ENCODE measurements at places on chromosomes 12 and 14. TPM values are rescaled to one million over a fixed set of nuclear protein-coding genes. Genes with fewer than 3 reads are reported as not detected.

DNA sequence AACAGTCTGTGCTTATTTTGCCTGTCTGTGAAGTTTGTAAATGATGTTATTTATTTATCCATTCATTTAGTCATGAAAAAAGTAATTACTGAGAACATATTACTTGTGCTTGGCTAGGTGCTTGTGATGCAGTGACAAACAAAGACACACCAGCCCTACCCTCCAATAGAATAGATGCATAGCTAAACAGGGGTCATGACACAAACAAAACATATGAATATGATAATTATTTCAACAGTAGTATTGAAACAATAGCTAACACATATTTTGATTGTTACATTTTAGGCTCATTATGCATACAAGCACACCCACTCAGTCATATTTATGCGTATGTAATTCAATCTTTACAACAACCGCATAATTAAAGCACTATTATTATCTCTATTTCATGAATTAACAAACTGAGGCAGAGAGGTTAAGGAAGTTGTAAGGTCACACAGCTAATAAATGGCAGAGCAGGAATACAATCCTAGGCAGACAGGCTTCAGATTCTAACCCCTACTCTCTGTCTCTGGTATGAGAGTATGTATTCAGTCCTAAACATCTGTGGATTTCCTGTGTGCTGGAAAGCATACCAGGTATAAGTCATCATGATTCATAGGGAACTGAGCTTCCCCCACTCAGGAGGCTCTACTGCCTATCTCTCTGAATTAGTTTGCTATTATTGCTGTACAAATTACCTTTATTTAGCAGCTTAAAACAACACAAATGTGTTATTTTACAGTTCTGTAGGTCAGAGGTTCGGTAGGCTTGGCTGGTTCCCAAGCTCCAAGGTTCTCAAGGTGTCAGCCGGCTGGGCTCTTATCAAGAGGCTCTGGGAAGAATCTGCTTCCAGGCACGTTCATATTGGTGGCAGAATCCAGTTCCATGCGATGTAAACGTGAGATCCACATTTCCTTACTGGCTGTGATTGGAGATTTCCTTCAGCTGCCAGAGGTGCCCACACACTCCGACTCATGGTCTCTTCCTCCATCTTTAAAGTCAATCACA lies 509.4 kb downstream of the GALC start:
- no peak for DNase-seq

GRCh38 chr12:64269161-64269560 lies 47.1 kb upstream of the KICS2 start:
- no peak for DNase-seq

DNA sequence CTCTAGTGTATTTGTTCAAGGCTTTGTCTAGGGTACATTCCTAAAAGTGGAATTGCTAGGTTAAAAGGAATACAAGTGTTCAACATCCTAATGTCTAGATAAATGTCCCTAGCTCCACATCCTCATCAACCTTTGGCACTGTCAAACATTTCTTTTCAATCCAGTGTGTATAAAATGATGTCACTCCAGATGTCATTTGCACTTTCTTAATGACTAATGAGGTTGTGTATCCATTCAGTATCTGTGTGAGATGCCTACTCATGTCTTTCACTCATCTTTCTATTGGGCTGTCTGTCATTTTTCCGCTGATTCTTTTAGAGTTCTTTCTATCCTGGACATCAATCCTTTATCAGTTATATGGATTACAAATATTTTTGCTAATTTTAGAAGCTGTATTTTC lies 43.3 kb downstream of the ARMH4 start:
- no peak for DNase-seq

DNA sequence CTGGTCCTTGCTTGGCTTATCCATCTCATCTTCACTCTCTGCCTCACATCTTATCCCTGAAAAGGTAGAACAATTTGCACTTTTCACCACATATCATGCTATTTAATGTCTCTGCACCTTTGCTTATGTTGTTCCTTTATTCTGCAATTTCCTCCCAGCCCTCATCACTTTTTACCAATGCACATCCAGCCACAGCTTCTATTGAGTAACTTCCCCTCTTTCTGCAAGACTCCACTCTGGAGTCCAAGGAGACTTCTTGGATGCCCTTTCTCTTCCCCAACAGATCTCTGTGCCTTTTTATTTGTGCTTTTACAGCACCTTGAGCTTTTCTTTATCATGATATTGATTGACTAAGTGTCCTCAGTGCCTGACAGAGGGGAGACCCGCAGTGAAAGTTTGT lies 797.1 kb downstream of the VRK1 start:
- DNase-seq, result no peak

DNA sequence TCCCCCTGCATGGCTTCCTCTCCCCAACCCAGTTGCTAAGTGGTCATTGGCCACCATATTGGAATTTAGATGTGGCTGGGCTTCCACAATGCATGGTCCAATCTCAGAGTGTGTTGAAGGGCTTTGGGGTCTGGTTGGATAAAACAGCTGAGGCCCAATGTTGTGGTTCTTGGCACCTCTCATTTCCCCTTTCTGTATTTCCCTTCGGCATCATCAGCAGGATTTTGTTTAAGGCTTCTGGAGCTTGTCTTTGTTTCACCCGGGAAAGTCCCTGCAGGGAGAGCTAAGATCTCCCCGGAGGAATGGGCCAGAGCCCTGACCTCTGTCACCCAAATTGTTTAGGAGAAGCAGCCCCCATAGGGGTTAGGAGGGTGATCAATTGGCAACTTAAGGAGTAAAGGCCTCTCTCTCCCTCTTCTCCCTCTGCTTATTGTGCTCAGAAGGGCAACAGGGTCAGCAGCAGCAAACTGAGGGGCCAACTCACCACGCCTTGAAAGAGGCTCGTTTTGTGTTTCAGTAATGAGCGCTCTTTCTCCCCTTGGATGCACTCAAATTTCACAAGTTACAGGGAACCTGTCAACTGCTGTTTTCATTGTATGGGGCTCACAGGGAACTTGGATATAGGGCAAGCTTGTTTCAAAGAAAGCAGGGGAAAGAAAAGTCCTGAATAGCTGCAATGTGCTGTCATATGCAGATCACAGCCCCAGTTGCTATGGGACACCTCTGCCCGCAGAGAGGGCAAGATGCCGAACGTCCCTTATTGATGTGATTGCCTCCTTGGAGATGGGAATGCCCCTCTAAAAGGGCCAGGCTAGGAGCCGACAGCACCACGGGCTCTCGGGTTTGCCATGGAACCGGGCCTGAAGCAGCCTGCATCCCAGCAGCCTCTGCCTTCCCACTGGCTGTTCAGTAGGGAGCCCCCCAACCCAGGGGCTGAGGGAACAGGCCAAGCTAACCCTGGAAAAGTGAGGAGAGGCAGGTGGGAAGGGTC lies 223.7 kb downstream of the ZFP36L1 start:
- no peak for DNase-seq

GRCh38 chr12:132450418-132451171 lies 39.4 kb upstream of the FBRSL1 start:
- no peak for DNase-seq

DNA sequence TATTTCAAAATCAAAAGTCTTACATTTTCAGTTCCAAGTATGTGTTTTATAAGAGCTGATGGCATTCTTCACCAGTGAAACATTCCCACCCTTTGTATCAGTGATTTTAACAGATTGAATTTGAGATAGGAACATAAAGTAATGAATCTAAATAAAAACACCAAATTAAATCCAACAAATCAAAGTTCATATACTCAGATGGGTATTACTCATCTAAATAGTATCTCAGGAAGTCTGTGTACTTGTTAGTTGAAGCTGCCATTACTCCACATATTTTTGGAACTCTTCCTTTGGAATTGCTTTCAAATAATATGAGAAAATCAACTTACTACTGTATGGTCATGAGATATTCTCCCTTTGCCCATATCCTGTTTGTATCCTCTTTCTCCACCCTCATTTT lies 89.1 kb downstream of the MIA2 start:
- DNase-seq, result no peak

DNA sequence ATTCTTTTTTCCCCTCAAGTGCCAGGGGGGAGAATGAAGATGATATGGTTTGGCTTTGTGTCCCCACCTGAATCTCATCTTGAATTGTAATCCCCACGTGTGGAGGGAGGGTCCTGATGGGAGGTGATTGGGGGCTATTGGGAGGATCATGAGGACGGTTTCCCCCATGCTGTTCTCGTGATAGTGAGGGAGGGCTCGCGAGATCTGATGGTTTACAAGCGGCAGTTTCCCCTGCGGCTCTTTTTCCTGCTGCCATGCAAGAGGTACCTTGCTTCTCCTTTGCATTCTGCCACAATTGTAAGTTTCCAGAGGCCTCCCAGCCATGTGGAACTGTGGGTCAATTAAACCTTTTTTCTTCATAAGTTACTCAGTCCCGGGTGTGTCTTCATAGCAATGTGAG lies 173.7 kb downstream of the CAND1 start:
- DNase-seq, result no peak

GRCh38 chr14:104139460-104140212 lies 1.2 kb downstream of the KIF26A start:
- DNase-seq, result no peak

- no peak for DNase-seq
Measured at GRCh38 chr14:39310051-39310450, 76.3 kb downstream of the MIA2 start.

DNA sequence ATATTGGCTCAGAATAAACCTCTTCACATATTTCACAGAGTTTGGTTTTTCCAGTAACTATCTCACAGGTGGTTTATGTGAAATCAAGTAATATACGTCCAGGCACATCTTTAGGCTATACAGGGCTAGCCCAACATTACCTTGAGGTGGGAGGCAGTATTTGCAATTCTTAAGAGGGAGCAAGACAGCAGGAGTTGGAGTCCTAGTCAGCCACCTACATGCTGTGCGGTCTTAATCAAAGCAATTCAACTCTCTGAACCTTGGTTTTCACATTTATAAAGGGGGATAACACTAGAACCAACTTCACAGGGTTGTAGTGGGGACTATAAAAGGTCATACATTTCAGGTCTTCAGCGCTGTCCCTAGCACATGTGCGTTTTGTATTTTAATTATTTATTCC lies 73.5 kb upstream of the FICD start:
- DNase-seq, result no peak

- DNase-seq, result no peak
Measured at GRCh38 chr12:27614866-27615265, 81.4 kb upstream of the REP15 start.

DNA sequence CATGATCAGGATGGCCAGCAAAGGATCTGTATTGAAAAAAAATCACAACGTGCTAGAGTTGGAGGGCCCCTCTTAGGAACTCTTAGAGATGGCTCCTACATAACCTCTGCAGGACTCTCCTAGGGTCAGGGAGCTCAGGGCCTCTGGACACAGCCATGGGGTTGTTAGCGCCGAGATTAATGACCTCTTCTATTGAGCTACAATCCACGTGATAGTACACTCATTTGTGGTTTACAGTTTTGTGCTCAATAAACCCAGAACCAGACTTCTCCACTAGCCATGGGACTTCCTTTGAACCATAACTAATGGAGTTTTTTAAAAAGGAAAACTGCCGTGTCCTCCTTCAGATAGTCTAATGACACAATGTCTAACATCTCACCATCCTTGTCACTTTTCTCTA lies 29.6 kb upstream of the HDAC7 start:
- no peak for DNase-seq

GRCh38 chr12:97404093-97404492 lies 58.5 kb upstream of the RMST start:
- DNase-seq, result no peak

GRCh38 chr12:84128117-84128991 lies 784.2 kb downstream of the SLC6A15 start:
- DNase-seq, result no peak

GRCh38 chr12:48542300-48542928 lies 17.0 kb downstream of the OR8S1 start:
- DNase-seq, result peak; percentile 80

GRCh38 chr14:42316693-42317092 lies 710.0 kb downstream of the LRFN5 start:
- no peak for DNase-seq

DNA sequence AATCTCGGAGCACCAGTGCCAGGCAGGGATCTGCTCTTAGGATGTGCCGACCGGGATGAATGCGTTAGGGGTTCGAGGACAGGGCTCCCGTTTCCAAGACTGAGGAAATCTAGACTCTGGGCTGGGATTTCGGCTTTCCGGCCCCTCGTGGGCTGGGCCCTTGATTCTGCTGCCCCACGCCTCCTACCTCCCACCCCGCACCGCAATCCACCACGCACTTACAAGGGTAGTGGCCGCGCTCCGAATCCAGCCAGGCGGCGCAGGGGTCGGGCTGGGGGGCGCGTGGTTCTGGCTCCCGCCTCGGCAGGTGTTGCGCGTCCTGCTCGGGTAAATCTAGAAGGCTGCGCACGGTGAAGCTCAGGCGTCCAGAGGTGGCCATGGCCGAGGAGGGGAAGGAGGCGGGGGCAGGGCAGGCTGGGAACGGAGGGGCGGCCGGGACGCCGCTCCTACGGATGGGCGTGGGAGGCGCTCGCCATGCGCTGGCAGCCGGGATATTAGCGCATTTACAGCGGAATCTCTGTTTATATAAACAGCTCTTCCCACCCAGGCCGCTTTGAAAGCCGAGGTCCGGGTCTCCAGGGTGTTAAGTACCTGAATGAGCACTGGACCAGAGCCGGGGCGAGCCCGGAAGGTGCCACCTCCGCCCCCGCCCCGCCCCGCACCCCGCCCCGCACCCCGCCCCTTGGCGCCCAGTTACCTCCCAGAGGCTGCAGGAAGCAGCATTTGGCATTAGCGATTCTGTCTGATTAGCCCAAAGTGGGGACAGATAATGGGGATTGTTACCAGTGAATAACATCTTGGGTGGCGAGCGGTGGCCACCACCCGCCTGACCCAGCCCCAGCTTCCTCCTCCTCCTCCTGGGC lies at the start of gene NKX2-8:
Gene NKX2-8, minus strand, starts transcription at position 604 of the 863 bp plus-strand sequence. Its CDS starts 225 bp downstream, at position 379.
- peak; percentile 7 for DNase-seq

DNA sequence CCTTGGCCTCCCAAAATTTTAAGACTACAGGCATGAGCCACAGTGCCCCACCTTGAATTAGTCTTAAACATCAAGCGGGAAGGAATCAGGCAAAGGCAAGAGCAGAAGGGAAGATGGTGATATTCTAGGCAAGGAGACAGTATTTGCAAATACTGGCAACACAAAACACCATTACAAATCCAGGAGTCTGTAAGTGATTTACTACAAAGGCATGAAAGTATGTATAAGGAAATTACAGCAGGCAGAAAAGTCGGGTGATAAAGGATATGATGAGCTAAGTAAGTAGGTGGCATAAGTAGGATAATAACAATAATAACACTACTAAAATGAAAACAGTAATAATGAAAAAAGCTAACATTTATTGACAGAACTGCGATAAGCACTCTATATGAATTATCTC lies 28.5 kb downstream of the FMNL3 start:
- no peak for DNase-seq

DNA sequence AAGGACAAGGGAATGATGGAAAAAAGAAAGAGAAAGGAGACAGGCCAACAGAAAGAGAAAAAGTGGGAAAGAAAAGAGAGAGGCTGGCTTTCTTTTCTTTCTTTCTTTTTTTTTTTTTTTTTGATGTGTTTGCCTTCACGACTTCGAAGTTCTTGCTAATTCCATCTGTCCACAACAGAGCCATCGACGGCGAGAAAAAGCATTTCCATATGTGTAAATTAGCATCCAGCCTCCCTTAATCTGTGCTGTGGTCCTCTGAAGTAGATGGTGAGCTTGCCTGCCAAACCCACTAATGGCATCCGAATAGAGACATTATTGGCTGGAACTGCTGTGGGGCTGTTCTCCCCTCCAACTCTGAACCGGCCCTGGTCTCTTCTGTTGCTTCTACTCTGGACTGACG lies 997.4 kb downstream of the BCL11B start:
- DNase-seq, result no peak

- no peak for DNase-seq
Measured at GRCh38 chr12:59940631-59941342, 345.0 kb downstream of the SLC16A7 start.

The ABCD2 gene
- total RNA-seq, result 2.3 TPM

The MDM1 gene
- total RNA-seq, result 12.7 TPM

The STAC3 gene
- total RNA-seq, result 2.5 TPM

The PGF gene
- total RNA-seq, result not detected
